ENCODE measurements at places on chromosomes 2 and 18.
A peak's percentile ranks its signal among the peaks of the same experiment; 100 is the strongest.

DNA sequence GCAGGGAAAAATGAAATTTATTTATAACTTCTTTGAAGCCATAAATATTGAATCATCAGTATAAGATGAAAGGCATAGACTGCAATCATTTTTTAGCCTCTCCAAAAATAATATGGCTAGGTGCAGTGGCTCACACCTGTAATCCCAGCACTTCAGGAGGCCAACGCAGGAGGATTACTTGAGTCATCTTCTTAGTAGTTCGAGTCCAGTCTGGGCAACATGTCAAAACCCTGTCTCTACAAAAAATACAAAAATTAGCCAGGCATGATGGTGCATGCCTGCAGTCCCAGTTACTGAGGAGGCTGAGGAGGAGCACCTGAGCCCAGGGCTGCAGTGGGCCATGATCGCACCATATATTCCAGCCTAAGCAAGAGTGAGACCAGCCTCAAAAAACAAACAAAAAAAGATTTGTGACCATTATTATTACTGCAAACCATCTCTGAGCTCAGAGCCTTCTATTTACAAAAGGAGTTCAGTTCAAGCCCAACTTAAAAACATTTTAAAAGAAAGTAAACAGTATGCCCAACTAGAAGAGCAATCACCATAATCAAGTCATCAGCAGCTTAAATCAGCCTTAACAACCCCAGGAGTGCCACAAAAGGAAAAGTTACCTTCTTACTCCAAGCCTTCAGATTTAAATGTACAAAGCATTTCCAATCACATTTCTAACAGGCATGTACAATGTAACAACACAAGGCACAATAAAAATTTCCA lies 37.5 kb downstream of the KCNG3 start:
- peak; percentile 10 for DNase-seq

DNA sequence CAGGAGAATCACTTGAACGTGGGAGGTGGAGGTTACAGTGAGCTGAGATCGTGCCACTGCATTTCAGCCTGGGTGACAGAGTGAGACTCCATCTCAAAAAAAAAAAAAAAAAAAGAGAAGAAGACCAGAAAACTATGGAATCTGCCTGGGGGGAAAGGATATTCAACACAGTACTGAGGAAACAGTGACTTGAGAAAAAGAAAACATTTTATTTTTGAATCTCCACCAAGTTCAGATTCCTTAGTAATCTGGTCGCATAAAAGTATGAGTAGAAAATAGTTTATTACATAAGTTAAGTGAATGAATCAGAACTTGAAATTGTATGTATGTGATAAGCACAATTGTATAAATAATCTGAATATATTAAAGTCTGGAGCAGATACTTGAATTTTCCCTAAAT lies 13.0 kb upstream of the HAT1 start:
- DNase-seq: no peak

DNA sequence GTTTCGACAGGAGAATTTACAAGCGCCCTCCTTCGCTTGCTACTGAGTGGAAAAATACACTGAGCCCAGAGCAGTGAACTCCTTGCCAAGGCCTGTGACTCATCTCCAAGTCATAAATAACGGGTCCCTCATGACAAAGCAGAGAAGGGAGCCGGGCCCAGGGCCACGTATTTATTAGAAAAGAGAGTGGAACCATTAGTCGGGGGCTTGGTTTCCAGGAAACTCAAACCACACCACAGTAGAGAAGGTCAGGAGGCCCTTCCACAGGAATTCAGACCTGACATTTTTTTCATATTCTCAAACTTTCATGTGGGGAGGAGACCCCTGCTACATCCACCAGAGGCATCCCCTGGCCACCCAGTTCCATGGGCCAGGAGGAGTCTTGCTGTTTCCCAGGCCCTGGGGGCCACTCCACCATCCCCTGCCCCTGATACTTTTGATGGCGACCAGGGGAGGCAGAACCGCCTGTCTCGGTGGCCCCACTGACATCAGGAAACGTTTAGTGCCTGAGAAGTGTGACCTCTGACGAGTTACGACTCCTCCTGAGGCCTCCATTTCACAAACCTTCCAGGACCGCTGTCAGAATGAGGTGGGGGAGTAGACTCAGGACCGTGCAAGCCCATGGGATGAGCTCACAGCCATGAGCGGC lies 289.7 kb downstream of the DYSF start:
- peak; percentile 41 for DNase-seq

DNA sequence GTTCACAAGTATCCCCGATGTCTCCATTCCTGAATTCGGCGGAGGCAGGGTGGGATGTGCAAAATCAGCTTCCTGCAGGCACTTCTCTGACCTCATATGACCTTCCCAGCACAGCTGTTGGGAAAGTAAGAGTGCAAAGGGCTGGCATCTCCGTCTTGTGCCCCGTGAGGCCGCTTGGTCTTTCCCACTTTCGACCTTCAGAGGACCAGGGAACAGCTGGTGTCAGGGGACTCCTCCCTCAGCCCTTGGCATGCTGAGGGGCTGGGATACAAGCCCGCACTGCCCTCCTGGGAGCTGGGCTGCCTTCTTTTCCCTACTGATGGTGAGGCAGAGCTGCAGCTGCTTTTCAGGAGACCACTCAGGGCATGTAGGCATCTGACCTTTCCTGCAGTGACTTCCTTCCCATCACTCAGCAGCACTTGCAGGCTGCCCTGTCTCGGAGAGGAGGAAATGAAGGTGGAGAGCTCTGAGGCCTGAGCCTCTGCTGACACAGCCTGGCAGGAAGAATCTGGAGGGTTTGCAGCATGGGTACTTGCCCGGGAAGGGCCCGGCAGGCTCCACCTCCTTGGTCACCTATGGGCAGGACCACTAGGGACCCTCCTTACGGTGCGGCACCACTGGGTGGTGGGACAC lies 277.2 kb upstream of the HS6ST1 start:
- DNase-seq: no peak

DNA sequence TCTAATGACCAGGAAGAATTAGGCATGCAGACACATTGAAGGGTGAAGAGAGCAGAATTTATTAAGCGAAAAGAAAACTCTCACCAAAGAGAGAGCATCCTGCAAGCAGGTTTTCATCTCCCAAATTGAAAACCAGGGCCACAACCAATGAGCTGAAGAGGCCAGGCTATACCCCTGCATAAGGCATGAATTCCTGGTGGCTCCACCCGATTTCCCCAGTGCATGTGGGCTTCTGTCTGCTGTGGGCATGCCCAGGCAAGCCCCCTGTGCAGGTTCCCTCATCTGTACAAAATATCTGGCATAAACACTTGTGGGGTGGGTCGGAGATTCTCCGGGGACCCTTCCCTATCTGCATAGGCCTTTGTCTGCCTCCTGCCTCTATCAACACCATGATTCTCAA lies 621.6 kb upstream of the LRRTM1 start:
- no peak for DNase-seq

DNA sequence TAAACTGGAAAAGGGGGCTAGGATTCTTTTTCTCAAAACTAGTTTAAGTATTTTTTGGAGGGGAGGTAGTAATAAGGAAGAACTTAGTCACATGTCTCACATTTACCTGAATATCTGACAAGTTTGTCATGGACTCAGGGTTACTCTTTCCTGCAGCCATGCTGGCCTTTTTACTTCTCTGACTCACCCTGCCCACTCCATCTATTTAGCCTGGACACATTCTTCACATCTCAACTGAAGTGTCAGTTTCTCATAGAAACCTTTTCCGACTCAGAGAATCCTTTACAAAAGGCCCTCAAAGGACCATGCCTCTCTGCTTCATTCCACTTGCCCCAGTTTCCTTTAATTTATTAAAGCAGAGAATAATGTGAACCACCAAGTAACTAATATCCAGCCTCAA lies 42.6 kb downstream of the SCN7A start:
- DNase-seq: no peak

DNA sequence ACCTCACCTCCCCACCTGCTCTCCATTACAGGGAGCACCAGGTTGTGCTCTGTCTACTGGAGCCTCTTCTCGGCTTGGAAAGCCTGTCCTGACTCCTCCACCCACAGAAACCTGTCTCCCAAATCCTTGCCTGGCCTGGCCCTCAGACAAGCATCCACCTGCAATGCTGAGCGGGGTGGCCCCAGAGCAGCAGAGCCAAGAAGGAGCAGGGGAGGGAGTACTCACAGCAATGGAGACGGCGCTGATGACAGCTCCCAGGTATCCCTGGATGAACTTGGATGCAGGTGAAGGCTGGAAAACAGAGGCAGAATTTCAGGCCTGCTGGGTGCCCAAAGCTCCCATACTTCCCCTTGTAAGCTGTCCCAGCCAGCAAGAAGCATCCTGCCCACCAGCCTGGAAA lies 72.8 kb downstream of the SFXN5 start:
- no peak for DNase-seq

- DNase-seq: no peak
Observed at GRCh38 chr2:190662754-190663153, 13.9 kb downstream of the NAB1 start.

All from epithelial cell of prostate (primary cell).